Muscle of arm (tissue), 14 donors: ENCODE measurements at places on chromosomes 16 and 17.

DNA sequence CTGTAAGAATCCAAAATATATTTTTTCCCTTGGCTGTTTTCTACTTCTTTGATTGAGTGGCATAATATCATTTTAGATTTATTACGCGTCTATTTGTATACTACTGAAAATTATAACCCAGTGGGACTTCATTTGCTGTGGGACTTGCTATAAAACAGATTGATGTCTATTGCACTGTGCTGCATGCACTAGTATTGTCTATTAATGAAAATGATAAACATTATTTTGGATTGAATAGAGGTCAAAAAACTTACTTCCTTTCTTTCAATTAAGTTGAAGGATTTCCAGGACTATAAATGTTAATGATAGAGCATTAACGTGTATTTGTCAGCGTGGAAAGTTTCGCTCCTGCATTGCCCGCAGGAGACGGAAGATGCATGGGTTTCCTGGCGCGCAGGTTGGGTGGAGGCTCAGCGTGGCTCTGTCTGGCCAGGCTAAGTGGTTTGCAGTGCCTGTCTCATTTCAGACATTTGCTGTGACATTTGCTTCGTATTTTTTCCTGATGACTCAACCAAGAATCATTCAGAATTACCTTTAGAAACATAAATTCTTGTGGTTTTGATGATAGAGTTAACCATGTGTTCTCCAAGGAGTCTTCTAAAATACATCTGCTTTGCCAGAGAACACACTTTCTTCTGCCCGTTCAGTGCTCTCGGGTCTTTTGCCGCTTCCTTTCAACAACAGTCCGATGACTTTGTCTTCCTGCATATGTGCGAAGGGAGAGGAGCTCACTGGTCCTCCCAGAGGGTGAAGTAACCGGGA, 216.7 kb downstream of the RPTOR start:
- DNase-seq, result no peak

- DNase-seq, result no peak
These were observed 21.2 kb downstream of the CARHSP1 start for GRCh38 chr16:8847623-8848022.

GRCh38 chr17:7026471-7027115, 3.7 kb downstream of the BCL6B start:
- DNase-seq, result no peak

DNA sequence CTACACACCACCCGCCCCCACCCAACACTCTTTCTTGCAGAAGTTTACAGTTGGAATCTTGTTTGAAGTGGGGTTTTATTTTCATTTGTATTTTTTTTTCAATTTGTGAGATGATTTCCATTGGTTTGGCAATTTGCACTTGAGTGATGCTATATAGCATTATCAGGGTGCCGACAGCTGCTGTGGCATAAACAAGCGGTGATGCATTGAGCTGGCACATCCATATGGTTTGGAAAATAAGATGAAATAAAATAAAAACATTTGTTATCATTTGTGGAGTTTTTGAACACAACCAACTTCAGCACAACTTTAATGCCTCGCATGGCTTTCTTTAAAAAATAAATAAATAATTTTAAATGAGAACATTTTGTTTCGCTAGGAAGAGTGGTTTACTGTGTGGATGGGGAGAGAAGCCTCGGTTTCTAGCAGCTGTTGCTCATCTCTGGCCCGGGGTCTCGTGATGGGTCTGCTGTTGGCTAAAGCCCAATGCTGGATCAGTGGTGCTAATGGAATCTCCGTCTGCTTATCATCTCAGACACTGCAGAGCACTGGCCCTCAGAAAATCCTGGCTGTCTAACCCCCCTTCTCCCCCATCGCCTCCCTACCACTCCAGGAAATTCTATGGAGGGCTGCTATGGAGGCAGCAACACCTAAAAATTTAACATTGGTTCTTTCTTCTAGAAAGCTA, 192.3 kb upstream of the MAF start:
- no peak for DNase-seq

- no peak for DNase-seq
These were observed 69.7 kb downstream of the TANC2 start for GRCh38 chr17:63035695-63036094.

- DNase-seq, result no peak
These were observed 8.3 kb upstream of the RAB5C start for GRCh38 chr17:42163113-42163512.

- DNase-seq, result no peak
These were observed 219.2 kb downstream of the SHISA9 start for GRCh38 chr16:13120557-13120956.

DNA sequence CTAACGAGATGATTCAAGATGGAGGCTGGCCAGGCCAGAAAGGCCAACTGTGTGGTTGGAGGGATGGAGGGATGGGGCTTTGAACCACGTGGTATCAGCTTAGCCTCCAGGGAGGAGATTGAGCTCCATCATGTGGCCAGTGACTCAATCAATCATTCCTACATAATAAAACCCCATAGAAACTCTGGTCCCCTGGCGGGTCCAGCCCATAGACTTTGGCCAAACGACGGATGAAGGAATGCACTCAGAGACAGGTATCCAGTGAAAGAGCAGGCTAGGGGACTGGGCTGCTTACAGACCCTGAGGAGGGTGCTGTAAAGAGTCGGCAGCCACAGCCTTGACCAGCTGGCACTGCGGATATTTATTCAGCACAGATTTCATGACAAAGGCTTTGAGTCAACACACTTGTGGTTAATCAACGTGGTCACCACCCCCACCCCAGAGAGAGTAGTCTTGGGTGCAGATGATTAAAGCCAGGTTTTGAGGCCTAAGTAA, 308.7 kb upstream of the TNRC6C start:
- DNase-seq, result no peak

- no peak for DNase-seq
These were observed 17.6 kb downstream of the HLF start for GRCh38 chr17:55282379-55282702.

- no peak for DNase-seq
These were observed 215.6 kb downstream of the MSI2 start for GRCh38 chr17:57471868-57472368.

DNA sequence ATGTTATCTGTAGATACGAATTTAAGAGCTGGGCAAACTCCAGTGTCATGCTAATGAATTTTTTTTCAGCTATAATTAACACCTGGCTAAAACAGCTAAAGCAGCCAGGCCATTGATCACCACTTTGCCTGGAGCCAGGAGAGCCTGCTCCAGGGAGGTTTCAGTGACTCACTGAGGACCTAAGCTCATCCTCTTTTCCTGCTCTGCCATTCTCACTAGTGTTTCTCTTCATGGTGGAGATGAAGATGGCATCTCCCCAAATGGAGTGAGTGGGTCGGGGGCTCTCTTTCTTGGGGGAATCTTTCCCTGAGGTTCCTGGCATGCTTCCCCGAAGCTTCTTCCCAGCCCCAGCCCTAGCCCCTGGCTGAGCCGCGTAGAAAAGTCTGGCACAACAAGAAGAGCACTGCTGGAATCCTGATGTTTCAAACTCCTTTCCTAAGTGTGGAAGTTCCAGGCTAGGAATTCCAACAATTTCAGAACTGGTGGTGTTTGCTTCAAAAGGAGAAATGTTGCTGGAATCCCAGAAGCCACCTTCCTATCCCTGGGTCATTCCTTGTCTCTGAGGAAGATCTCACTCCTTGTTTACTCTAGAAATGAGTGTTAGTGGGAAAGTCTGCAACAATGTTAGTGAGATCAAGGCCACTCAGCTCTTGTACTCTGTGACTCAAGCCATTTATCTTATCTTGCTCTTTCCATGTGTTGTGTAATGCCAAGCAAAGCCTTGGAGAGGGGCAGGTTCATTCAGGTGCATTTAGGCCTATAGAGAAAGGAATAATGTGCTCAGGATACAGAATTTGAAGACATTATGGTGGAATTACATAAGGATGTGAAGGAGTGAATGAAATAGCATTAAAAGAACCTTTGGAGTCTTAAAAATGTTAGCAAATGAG, 26.0 kb upstream of the B4GALNT2 start:
- DNase-seq, result no peak

DNA sequence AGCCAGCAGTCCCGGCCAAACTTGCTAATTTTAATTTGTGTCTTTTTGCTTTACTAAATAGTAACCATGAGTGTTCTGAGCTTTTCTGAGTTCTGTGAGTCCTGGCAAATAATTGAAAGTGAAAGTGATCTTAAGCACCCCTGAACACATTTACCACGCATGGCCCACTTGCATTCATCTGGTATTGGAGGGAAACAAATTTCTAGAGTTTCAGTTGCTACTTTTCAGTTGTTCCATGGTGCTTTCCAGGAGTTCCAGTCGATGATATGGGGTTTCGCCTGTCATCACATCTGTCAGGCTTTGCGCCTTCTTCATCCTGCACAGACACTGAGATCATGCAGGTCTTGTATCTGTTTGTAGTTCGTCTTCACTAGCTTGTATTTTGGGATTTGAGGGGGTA, 44.1 kb downstream of the CRLF3 start:
- no peak for DNase-seq

GRCh38 chr17:74163836-74164235, 39.6 kb upstream of the RPL38 start:
- DNase-seq, result no peak

GRCh38 chr16:68072038-68072695, 13.0 kb upstream of the NFATC3 start:
- DNase-seq, result no peak

DNA sequence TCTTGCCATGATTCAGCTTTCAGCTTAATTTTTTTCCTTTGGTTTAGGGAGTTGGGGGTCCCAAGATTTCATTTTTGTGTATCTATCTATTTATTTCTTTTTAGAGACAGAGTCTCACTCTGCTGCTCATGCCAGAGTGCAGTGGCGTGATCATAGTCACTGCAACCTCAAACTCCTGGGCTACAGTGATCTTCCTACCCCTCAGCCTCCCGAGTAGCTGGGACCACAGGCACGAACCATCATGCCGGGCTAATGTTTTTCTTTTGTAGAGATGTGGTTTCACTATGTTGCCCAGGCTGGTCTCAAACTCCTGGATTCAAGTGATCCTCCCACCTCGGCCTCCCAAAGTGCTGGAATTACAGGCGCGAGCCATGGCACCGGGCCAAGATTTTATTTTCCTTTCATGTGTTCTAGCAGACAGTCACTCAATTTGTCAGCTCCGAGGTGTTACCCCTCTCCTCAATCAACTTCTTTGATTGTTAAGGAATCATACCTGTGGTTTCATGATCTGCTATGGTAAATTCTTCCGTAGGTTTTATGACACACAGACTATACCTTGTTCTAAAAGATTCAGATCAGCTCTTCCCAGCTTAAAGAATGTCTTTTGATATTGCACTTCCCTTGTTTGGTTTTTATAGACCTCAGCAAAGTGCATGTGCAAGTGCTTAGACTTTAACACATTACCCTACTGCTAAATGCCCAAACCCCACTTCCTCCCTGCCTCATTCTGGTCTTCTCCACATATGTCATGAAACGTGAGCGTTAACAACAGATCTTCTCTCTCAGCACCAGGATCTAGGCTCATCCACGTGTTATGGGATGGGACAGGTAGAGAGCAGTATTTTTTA, 13.0 kb downstream of the UNC45B start:
- DNase-seq, result no peak

- no peak for DNase-seq
These were observed 2.1 kb downstream of the SOX9 start for GRCh38 chr17:72122765-72123529.

DNA sequence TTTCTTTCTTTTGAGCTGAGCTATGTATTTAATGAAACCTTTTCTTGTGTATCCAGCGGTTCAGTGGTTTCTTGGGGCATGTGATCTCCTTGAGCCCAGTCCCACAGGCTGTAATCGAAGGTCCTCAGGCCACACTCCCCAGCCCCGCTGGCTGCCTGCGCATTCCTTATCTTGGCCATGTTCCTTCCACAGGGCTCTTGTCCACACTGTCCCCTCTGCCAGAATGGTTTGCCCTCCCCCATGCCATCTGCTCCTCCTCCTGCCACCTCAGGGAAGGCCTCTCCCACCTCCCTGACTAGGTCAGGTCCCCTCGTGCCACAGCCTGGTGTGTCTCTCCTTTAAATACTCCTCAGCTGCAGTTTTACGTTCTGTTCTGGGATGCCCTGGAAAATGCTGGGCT, 12.1 kb upstream of the NLRC5 start:
- no peak for DNase-seq

DNA sequence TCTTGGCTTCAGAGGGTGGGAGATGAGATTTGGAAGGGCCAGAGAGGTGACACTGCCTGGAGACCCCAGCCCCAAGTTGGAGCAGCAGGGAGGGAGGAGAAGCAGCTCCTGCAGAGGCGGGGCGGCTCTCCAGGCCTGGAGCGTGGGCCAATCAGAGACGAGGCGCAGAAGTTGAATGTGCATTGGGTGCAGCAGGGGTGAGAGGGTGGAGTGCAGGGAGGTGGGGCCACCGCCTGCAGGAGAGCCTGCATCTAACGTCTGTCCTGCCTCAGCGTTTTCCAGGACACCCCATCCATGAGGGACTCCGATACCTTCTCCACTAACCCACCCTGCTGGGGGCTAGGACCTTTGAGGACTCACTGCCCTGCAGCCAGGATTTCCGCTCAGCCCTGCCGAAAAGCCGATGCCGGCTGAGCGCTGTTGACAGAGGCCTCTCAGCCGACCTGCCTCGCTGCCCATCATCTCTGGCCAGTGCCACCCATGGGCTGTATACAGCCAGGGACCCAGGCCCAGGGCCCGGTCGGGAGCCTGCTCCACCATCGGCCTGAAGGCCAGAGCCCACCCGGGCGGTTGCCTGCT, 146.2 kb downstream of the ENGASE start:
- no peak for DNase-seq

GRCh38 chr17:28760601-28761562, 17.1 kb downstream of the TRAF4 start:
- DNase-seq, result no peak

- DNase-seq, result peak; percentile 81
These were observed 19.7 kb upstream of the SLC47A1 start for GRCh38 chr17:19513897-19514488.

- peak; percentile 32 for DNase-seq
These were observed 604 bp downstream of the PRR14 start for GRCh38 chr16:30651124-30652004.

- no peak for DNase-seq
These were observed 1.2 kb downstream of the CBX4 start for GRCh38 chr17:79837888-79838521.

DNA sequence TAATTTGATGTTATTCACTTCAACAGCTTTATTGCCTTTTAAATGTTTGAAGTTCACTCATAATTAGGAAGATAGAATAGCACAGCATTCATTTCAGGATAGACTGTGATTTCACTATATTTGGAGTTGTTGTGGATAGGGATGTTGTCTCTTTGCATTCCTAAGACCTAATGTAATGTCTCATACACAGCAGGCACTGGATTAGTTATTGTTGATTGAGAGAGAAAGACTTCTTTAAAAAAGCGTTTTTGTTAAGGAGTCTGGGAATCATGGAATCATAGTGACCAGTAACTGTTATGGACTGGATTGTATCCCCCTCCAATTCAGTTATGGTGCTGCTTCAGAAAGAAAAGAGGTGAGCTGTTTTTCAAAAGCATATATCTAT, 122.0 kb downstream of the USP22 start:
- DNase-seq, result no peak

DNA sequence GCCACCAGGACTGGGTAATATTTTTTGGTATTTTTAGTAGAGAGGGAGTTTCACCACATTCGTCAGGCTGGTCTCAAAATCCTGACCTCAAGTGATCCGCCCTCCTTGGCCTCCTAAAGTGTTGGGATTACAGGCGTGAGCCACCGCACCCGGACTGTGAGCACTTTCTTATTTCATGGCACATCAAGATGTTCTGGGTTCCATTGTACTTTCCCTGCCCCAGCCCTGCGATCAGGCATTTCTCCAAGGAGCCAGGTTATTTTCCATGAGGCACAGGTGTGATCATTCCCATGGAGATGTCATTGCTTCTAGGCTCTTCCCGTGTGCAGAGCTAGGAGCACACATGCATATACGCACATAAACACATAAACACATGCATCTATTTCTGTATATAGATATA, 2.6 kb upstream of the ANKRD40CL start:
- no peak for DNase-seq
